ENCODE measurements at places on chromosomes 1 and 21.

GRCh38 chr1:34597877-34598514 is 156.9 kb upstream of the GJB5 start:
- peak; percentile 80 for DNase-seq

- DNase-seq: no peak
These were observed 107.4 kb downstream of the TBX19 start for GRCh38 chr1:168387781-168388760.

GRCh38 chr1:121538943-121539575 is 354.3 kb downstream of the SRGAP2C start:
- DNase-seq: no peak

DNA sequence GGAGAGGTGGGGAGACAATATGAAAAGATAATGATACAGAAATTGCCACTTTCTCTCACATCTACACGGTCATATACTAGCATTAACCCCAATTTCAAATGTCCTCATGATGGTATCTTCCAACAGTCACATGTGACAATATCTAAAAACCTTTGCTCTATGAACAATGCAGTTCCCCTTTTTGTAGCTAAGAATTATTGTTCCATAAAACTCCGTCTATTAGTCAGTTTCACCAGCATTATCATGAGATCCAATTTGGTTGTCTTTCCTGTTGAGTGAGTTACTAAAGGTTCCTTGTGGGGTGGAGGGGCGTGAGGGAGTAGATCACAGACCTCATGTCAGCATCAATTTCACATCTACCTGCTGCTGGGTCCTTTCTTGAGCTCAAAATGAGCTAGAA is 1.7 kb downstream of the TIAM1 start:
- no peak for DNase-seq

DNA sequence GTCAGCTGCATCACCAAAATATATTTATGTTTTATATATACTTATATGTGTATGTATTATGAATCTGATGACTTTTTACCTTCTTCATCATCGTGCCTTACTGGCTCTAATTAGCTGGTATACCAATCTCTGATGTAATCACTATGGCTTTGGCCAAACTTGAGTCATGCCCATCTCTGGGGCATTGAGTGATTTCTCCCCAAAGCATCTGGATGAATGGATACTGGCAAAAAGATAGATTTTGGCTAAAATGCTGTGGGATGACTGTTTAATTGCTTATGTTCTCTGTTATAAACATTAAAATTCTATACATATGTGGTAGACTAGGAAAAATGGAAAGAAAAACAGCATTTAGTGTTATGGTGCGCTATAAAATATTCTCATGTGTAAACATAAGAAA is 19.6 kb downstream of the CDKN2C start:
- DNase-seq: no peak

- peak; percentile 73 for DNase-seq
These were observed 72.8 kb downstream of the S1PR1 start for GRCh38 chr1:101309334-101310311.

DNA sequence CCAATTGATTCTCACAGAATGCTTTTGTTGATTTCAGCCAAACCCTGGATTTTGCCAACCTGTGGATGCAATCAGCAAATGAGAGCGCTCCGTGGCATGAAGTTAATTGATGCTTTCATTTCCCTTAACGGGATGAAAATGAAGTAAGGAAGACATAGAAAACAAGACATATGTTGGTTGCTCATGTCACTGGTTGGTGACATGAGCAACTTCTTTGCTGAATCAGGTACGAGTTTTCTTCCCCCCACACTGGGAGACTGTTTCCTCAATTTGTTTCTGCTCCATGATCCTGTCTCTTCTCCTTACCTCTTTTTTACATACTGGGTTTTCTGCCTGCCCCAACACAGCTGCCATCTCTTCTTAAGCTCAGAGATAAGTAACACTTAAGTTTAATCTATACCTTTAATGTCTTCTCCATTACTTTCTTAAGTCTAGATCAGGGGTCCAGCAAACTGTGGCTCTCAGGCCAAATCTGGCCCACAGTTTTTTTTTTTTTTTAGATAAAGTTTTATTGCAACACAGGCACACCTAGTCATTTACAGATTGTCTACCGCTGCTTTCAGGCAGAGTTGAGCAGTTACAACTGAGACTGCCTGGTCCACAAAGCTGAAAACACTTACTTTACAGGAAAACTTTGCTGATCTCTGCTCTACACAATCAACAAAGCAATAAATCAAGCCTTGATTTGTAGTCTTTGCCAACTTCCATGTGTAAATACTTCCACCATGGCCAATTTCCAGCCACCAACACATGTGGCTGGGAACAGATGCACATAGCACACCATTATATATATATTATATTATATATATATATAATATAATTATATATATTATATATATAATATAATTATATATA is 13.3 kb downstream of the GPR157 start:
- no peak for DNase-seq

- peak; percentile 68 for DNase-seq
These were observed 8.6 kb downstream of the HJV start for GRCh38 chr1:146012703-146013558.

Measured in urothelium cell line (cell line).